ENCODE measurements at places on chromosomes 12 and 14.

DNA sequence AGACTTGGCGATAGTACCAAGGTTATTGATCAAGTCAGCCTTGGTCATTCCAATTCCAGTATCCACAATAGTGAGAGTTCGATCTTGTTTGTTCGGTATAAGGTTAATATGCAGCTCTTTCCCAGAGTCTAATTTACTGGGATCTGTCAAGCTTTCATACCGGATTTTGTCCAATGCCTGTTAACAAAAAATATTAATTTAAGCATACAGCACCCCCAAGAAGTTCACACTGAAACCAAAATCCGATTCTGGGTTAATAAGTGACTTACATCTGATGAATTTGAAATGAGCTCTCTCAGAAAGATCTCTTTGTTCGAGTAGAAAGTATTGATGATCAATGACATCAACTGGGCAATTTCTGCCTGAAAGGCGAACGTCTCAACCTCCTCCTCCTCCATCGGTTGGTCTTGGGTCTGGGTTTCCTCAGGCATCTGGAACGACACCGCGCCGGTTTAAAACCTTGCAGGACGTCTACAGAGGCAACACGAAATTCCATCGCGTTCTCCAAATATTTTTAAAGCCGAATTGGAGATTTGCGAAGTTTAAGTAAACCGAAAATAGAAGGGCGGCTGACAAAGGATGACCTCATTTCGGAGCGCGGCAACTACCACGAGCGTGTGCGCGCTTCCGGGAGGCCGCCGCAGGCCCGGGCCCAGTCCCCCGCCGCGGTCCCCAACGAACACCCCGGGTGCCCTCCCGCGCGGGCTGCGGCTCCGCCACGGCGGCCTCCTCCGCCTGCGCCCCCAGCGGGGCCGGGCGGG is 716 bp downstream of the HSP90AA1 start:
- DNase-seq = peak; percentile 66

GRCh38 chr12:57574795-57575194 is 16.2 kb upstream of the PIP4K2C start:
- no peak for DNase-seq

DNA sequence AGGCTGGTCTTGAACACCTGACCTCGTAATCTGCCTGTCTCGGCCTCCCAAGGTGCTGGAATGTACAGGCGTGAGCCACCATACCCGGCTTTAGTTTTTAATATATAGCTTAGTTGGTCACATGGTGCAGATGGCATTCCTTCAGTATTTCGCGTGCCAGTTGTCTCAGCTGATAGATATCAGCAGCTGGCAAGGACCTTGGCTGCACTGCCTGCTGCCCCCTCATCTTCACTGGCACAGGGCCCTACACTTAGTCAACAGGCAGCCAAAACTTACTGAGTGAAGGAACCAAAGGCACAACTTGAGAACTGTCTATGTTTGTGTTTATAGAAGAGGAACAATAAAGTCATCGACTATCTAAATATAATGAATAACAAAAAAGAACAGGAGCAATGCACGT is 31.0 kb downstream of the EID3 start:
- DNase-seq = no peak

- no peak for DNase-seq
Observed at GRCh38 chr12:51826881-51827280, 21.6 kb downstream of the FIGNL2 start.

GRCh38 chr12:108592033-108592909 is 5.6 kb downstream of the TMEM119 start:
- no peak for DNase-seq

DNA sequence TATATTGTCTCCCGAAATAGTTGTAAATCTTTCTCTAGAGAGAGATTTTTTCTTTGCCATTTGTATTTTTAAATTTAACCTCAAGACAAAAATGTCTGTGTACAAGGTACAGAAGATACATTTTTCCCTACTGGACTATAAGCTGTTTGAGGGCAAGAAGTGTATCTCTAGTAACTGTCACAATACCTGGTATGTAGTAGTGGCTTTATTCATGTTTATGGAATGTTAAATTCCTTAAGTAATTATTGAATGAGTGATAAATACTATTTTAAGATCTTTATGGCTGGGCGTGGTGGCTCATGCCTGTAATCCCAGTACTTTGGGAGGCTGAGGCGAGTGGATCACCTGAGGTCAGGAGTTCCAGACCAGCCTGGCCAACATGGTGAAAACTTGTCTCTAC is 24.4 kb upstream of the CDK17 start:
- no peak for DNase-seq

- no peak for DNase-seq
Observed at GRCh38 chr14:34362641-34363251, 99.3 kb downstream of the SPTSSA start.

- DNase-seq = no peak
Observed at GRCh38 chr14:22811722-22812121, 3.5 kb downstream of the SLC7A7 start.

DNA sequence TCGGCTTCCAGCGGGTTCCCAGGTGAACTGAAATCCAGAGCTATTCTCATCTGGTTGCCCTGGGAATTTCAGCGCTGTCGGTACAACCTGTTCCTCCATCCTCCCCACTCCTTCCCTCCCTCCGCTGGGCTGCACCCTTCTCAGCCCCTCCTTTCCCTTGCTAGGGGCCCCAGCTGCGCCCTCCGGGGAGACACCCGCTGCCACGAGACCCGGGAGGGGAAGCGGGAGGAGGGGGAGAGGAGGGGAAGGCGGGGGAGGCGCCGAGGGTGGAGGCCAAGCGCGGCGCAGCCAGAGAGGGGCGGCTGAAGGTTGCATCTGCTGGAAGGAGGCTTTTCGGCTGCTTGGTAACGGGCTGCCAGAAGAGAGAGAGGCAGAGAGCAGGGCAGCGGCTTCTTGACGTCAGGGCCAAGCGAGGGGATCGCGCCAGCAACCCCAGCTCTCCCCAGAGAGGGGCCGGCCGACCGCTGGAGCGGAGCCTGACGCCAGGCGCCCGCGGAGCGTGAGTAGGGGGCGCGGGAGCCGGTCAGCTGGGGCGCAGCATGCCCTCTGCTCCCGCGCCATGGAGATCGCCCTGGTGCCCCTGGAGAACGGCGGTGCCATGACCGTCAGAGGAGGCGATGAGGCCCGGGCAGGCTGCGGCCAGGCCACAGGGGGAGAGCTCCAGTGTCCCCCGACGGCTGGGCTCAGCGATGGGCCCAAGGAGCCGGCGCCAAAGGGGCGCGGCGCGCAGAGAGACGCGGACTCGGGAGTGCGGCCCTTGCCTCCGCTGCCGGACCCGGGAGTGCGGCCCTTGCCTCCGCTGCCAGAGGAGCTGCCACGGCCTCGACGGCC is at the start of gene KCNA5:
TSS of gene KCNA5 (plus strand) at position 291 of the 831 bp plus-strand sequence. CDS start at position 560, 269 bp downstream.
- peak; percentile 31 for DNase-seq

DNA sequence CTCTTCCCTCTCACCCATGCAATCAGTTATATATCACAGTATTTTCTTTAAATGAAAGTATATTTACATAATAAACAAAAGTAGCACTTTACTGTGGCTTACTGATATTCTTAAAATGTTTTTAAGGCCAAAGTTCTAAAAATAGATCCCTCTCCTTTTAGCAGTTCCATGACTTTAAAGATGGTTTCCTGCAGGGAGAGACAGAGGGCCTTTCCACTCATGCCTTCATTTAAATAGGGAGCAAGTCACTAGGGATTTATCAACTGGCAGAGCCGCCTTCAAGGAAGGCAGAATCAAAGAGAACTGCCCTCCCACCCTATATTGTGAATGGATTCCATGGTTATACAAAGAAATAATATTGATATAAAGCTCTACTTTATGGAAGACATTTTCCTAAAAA is 55.5 kb downstream of the DUSP16 start:
- no peak for DNase-seq
